Activated CD4-positive, alpha-beta T cell treated with anti-CD3 and anti-CD28 coated beads for 48 hours (primary cell): ENCODE measurements at places on chromosomes 1 and 21.
A peak's percentile ranks its signal among the peaks of the same experiment; 100 is the strongest.

- DNase-seq, result no peak
These were observed 423.9 kb upstream of the ADGRL4 start for GRCh38 chr1:79430437-79430836.

- DNase-seq, result no peak
These were observed 25.5 kb downstream of the ZC3H11B start for GRCh38 chr1:219587401-219587800.

DNA sequence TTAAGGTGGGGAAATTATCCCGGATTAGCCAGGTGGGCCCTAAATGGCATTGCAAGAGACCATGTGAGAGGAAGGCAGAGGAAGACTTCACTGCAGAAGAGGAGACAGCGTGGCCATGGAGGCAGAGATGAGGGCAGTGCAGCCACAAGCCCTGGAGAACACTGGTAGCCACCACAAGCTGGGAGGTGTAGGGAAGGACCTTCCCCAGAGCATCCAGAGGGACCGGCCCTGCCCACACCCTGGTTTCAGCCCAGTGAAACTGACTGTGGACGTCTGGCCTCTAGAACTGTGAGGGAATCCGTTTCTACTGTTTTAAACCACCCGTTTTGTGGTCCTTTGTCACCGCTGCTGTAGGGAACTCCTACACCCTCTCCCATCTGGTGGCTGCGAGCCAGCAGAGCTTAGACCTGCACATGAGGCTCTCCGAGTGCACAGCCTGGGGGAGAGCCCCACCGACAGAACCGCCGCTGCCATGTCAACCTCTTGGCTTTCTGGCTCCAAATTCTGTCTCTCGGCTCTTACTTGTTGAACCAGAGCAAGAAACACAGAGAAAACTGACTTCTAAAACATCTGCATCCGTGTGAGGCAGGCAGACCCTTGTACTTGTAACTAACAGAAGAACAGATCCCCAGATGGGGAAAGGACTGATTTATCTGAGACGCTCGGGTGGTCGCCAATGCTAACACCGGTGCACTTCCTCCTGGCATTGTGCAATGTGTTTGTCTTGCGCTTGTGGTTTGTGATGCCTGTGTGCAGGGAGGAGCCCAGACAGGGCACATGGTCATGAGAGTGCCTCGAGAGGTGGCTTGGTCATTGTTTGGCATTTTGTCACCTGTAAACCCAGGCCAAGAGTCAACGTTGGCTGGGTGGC is 90.8 kb upstream of the TMPRSS2 start:
- no peak for DNase-seq

- peak; percentile 60 for DNase-seq
These were observed 2.2 kb upstream of the NEGR1 start for GRCh38 chr1:72284348-72285073.

GRCh38 chr1:51331206-51332100 is 1.1 kb upstream of the TTC39A start:
- DNase-seq, result no peak

- no peak for DNase-seq
These were observed 32.1 kb downstream of the SERTAD4 start for GRCh38 chr1:210264496-210265380.

DNA sequence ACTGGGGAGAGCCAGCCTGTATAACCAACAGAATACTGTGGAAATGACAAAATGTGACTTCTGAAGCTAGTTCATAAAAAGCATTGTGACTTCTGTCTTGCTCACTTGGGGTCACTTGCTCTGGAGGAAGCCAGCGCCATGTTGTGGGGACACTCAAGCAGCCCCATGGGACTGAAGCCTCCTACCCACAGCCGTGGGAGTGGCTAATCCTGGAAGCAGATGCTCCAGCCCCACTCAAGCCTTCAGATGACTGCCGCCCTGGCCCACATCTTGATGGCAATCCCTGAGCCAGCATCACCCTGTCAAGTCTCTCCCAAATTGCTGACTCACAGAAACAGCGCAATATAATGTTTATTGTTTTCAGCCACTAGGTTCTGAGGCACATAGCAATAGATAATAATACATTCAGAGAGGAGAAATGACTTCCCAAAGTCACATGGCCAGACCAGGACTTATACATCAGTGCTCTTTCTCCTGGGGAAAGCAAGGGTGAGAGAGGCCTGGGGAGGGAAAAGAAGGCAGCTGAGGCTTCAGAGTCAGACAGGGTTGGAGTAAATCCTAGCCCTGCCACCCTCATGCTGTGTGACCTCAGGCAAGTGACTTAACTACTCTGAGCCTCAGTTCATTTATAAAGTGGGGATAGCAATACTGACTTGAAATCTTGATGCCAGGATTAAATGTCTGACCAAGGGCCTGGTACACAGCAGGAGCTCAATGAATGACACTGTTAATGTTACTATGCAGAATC is 5.0 kb upstream of the TNFRSF8 start:
- no peak for DNase-seq

- no peak for DNase-seq
These were observed 471.8 kb upstream of the RUNX1 start for GRCh38 chr21:35520856-35521255.

GRCh38 chr1:224357626-224358124 is 996 bp downstream of the CNIH4 start:
- DNase-seq, result no peak

GRCh38 chr1:185835191-185835590 is 101.0 kb downstream of the HMCN1 start:
- DNase-seq, result no peak
